Stimulated activated CD8-positive, alpha-beta memory T cell treated with anti-CD3 and anti-CD28 coated beads, Interleukin-4, amount 100 ng/mL, for 4 hours (primary cell): ENCODE measurements at places on chromosomes 4 and X.

- no peak for DNase-seq
Observed at GRCh38 chr4:20333141-20333715, 81.5 kb downstream of the SLIT2 start.

GRCh38 chr4:188145601-188146000 lies 6.4 kb downstream of the TRIML1 start:
- no peak for DNase-seq

GRCh38 chr4:133484287-133484686 lies 335.2 kb downstream of the PCDH10 start:
- DNase-seq, result no peak

GRCh38 chr4:67035986-67036385 lies 509.3 kb downstream of the CENPC start:
- DNase-seq, result no peak

DNA sequence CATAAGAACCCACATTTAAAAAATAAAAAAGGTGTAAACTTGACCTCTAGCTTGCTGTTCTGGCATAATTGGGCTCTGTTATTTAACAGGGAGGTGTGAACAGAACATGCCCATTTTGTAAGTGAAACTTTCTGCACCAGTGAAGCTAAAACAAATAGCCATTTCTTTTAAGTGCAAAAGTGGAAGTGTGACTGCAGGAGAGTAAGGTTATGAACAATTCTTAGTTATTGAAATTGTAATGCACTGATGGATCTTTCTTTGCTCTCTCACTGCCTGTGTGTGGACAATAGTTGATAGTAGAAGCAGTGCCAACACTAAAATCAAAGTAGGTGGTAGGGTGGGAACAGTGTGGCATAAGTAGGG lies 12.6 kb downstream of the P2RY10 start:
- DNase-seq, result no peak

DNA sequence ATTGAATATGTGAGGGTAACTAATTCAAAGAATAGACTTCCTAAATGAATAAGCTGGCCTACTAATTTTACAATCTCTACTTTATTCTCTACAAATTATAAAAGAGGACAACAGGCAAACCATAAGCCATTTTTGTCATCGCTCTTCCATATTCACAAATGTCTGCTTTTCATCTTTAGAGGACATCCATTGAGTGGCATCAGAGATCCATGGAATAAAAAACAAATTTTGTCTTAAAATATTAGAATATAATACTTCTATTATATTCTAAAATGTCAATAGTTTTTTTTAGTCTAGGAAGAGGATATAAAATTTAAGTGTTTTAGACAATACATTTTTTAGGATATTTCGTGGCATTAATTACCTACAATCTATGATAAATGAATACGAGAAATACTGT lies 300.9 kb upstream of the TACR3 start:
- DNase-seq, result no peak

- DNase-seq, result no peak
Observed at GRCh38 chr4:41452484-41453225, 85.3 kb upstream of the LIMCH1 start.

GRCh38 chr4:18666322-18666721 lies 644.8 kb upstream of the LCORL start:
- DNase-seq, result no peak

- no peak for DNase-seq
Observed at GRCh38 chr4:77395481-77395880, 210.1 kb upstream of the CXCL13 start.

GRCh38 chr4:186144198-186144945 lies 39.9 kb downstream of the FAM149A start:
- DNase-seq, result no peak

GRCh38 chr4:22921936-22922335 lies 229.2 kb downstream of the GBA3 start:
- no peak for DNase-seq

GRCh38 chr4:139242511-139243051 lies 37.4 kb downstream of the MGARP start:
- no peak for DNase-seq

GRCh38 chr4:188511431-188511830 lies 372.2 kb downstream of the TRIML1 start:
- DNase-seq, result no peak

DNA sequence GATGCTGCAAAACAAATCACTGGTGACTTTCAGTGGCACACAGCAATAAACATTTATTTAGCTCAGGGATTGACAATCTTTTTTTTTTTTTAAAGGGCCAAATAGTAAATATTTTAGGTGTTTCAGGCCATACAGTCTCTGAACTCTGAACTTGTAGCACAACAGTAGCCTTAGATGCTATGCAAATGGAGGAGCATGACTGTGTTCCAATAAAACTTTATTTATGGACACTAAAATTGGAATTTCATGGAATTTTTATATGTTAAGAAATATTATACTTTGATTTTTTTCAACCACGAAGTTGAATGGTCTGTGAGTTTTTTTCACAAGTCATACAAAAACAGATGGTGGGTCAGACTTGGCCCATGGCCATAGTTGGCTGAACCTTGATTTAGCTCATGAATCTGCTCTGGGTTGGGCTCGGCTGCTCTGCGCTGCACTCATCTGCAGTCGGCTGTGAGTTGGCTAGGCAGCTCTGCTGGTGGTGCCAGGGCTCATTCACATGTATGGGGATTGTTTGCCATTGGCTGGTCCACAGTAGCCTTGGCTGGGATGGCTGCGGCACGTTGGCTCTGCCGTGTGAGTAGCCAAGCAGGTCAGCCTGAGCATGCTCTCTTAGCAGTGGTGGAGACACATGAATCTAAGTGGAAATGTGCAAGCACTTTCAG lies 231.7 kb upstream of the PGRMC2 start:
- no peak for DNase-seq
